ENCODE measurements at places on chromosomes 7 and 10. TPM values are rescaled to one million over a fixed set of nuclear protein-coding genes. Genes with fewer than 3 reads are reported as not detected.
A peak's percentile ranks its signal among the peaks of the same experiment; 100 is the strongest.

The EGR2 gene
- 1.3 TPM for total RNA-seq

- DNase-seq: no peak
Measured at GRCh38 chr7:1673581-1674118, 3.6 kb downstream of the ELFN1 start.

DNA sequence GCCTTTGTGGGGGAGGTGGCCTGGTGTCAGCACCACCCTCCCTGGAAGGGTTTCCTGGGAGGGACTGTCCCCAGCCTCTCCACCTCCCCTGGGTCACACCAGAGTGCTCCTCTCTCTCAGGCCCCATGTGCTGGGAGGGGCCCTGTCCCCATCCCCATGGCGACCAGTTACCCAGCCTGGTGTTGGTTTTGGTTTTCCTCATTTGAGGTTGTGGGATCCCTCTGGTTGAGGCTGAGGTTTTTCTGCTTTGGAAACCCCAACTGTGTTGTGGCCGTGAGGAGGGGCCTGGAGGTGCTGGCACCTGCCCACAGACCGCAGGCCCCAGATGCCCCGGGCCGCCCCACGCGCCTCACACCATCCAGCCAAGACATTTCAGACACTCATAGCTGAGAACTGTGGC, 106.3 kb downstream of the GRK5 start:
- peak; percentile 57 for DNase-seq

GRCh38 chr10:17062955-17063484, 66.6 kb downstream of the CUBN start:
- DNase-seq: peak; percentile 67

GRCh38 chr10:76022366-76022765, 590.9 kb downstream of the LRMDA start:
- DNase-seq: no peak

Measured in SJCRH30 (cell line).